Forelimb muscle (tissue), 1 donor: ENCODE measurements at places on chromosomes 5 and 9. TPM values are rescaled to one million over a fixed set of nuclear protein-coding genes. Genes with fewer than 3 reads are reported as not detected.

DNA sequence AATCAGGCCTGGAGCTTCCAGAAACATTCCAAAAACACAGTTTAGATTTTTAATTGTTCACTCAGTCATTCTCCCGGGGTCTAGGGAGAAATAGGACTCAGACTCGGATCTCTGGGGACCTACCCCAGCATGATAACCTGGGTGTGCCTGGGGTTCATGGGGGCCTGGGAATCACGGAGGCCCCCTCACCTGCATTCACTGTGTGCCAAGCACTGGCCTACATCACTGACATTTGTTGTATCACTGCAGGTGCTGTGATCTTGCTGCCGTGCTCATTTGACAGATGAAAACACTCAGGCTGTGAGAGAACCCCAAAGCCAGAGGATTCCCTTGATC lies 22.8 kb upstream of the ZBTB43 start:
- DNase-seq = no peak

DNA sequence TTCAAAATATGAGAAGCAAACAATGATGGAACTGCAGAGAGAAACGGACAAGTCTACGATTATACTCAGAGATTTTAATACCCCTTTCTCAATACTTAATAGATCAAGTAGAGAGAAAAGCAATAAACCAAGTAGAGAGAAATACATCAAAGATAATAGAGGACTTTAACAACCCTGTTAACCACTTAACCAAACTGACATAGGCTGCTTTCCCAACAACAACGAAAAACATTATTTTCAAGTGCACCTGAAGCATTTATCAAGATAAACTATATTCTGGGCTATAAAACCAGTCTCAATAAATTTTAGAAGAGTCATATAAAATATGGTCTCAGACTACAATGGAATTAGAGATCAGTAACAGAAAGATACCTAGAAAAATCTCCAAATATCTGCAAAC lies 67.4 kb downstream of the GNAQ start:
- no peak for DNase-seq

GRCh38 chr5:164651546-164652275 lies 1146.3 kb downstream of the MAT2B start:
- DNase-seq = no peak

DNA sequence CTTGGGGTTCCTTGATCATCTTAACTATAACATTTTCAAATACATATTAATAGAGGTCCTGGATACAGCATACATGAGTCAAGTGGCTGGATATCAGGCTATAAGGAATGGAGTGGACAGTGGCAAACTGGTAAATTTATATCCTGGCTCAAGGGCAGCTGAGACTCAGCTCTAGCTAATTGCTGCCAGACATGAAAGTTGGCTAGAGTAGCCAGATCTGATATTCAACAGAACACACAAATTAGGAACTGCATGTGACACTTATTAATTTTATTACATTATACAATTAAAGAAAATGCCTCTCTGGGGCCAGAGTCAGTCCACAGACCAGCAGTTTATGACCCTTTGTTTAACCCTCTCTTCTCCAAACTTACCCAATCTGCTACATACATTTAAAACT lies 206.5 kb downstream of the KCTD16 start:
- DNase-seq = no peak

DNA sequence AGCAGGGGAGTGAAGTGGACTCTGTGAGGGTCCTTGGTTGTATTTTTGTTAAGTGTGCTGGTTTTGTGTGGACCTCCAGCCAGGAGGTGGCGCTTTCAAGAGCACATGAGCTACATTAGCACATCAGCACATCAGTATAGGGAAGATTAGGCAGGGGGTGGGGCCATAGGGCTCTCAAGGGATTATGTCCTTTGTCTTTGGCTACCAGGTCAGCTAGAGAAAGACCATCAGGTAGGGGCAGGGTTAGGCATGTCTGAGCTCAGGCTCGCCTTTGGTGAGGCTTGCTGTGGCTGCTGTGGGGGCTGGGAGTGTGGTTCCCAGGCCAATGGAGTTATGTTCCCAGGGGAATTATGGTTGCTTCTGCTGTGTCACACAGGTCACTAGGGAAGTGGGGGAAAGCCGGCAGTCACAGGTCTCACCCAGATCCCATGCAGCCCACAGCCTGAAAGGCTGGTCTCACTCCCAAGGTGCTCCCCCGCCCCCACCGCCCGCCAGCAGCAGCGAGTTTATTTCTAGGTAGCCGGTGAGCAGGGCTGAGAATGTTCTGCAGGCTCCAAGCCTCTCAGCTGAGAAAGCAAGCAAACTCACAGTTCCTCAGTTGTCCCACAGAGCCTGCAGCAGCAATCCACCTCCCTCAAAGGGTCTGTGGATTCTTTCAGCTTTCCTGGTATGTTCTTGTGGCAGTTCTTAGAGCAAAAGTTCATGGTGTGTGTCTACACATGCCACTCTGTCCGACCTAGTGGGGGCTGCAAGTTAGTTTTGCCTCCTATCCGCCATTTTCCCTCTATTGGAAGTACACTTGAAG lies 13.7 kb downstream of the OR1J1 start:
- no peak for DNase-seq

DNA sequence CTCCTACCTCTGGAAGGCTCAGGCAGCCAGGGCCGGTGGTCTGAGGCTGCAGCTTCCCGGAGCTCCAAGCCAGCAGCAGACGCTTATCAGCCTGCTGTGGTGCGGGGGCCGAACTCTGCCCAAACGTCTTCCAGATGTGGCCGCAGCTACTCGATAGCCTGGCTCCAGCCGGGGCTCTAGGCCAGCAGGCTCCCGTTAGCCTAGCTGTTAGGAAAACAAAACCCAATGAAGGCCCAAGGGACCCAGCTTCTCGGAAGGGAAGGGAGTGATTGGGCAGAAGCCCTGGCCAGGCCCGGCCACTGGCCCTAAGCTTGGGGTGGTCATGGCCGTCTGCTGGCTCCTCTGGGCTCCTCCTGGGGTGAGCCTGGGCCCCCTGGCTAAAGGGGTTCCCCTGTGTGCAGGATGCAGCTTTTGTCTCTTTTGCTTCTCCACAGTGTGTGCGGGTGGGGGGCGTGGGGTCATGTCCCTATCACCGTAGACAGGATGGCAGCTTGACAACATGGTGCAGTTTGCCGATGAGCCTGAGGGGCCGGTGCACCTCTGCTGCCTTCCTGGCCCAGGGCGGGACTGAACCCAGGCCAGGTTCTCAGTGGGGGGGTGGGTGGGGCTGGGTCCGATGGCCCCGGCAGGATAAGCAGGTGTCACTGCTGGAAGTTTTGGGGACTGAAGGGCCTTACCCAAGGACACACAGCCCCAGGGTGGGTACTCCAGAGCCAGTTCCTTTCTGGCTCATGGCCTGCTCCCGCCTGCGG lies 18.7 kb downstream of the MYMK start:
- DNase-seq = no peak

- no peak for DNase-seq
Measured at GRCh38 chr9:86126998-86127972, 27.9 kb upstream of the GOLM1 start.

DNA sequence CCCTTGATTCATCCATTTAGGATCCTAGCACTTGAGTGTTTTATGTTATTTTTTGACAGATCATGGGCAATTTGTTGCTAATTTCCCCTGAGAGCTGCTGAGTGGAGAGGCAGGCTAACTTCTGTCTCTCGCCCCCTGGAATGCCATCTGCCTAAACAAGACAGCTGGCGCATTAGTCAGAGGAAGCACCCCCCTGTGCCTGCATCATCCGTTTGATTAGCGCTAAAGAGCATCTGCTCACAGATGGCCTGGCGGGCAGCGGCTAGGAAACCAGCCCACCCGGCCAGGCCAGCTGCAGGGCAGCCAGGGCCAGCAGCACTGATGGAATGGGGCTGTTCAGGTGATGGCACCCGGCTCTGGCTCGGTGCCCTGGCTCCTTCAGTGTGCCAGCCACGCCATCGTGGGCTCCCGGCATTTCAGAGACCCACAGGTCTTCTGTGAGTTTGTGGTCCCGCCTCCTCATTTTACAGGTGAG lies 22.9 kb upstream of the ASS1 start:
- DNase-seq = no peak

DNA sequence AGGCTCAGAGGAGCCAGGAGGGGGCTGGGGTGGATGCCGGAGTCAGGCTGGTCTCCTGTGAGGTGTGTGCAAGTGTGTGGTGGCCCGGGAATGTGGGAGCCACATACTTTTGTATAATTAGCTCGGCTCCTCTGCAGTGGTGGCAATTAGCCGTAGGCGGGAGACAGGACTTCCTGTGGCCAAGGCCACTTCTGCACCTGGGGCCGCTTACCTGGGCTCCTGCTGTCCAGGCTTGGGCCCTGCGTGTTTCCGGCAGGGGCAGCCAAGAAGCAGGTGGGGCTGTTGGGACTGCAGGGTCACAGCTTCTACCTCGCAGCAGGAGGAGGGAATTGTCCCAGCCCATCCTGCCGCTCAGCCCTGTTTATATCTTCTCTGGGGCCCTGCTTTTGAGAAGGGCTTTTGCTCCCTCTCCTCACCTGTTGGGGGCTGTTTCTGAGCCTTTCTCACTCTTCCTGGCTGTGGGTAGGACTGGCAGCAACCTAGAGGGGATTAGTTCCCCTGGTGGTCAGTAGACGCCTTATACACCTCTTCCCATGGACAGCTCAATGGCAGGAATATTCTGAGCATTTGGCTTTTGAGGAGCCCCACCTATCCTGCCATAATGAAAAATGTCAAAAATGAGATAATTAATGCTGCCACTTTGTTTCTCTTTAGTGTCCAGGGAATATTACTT lies 145.4 kb upstream of the PITX1 start:
- DNase-seq = no peak

DNA sequence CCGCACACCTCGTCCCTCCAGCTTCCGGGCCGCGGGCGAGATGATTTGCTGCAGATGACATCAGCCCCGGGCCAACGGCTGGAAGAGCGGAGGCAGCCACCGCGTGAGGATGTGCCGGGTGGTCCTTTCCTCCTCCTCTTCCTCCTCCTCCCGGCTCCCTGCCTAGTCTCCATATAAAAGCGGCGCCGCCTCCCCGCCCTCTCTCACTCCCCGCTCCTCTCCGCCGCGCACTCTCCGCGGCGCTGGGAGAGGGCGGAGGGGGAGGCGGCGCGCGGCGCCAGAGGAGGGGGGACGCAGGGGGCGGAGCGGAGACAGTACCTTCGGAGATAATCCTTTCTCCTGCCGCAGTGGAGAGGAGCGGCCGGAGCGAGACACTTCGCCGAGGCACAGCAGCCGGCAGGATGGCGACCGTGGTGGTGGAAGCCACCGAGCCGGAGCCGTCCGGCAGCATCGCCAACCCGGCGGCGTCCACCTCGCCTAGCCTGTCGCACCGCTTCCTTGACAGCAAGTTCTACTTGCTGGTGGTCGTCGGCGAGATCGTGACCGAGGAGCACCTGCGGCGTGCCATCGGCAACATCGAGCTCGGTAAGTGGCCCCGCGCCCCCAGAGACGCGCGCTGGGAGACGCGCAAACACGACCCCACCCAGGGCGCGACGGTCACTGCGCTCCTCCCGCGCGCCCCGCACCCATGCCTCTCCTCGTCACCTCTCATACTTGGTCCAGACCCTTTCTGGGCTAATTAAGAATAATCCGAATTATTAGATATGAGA lies at the start of gene MAP1B:
TSS of gene MAP1B (plus strand) at position 345 of the 770 bp plus-strand sequence. CDS start at position 402, 57 bp downstream.
- DNase-seq = no peak

GRCh38 chr9:110502842-110503241 lies 76.7 kb downstream of the SVEP1 start:
- no peak for DNase-seq

- no peak for DNase-seq
Measured at GRCh38 chr5:10295619-10296326, 11.9 kb downstream of the CMBL start.

DNA sequence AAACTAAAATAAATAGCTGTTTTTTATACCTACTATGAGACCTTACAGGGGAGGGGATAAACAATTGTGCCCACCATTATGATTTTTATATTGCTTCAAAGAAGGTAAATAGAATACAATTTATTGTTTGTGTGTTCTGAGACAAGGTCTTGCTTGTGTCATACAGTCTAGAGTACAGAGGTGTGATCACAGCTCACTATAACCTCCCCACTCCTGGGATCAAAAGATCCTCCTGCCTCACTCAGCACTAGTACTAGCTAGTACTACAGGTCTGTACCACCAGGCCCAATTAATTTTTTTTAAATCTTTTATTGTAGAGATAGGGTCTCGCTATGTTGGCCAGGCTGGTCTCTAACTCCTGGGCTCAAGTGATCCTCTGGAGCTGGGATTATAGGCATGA lies 11.3 kb downstream of the TLE1 start:
- no peak for DNase-seq

- DNase-seq = no peak
Measured at GRCh38 chr9:83698976-83699585, 8.7 kb downstream of the UBQLN1 start.

GRCh38 chr5:11531811-11532555 lies 372.3 kb downstream of the CTNND2 start:
- DNase-seq = no peak

- no peak for DNase-seq
Measured at GRCh38 chr5:96297867-96298266, 135.2 kb downstream of the PCSK1 start.

- no peak for DNase-seq
Measured at GRCh38 chr9:22203371-22204138, 194.4 kb upstream of the CDKN2B start.

DNA sequence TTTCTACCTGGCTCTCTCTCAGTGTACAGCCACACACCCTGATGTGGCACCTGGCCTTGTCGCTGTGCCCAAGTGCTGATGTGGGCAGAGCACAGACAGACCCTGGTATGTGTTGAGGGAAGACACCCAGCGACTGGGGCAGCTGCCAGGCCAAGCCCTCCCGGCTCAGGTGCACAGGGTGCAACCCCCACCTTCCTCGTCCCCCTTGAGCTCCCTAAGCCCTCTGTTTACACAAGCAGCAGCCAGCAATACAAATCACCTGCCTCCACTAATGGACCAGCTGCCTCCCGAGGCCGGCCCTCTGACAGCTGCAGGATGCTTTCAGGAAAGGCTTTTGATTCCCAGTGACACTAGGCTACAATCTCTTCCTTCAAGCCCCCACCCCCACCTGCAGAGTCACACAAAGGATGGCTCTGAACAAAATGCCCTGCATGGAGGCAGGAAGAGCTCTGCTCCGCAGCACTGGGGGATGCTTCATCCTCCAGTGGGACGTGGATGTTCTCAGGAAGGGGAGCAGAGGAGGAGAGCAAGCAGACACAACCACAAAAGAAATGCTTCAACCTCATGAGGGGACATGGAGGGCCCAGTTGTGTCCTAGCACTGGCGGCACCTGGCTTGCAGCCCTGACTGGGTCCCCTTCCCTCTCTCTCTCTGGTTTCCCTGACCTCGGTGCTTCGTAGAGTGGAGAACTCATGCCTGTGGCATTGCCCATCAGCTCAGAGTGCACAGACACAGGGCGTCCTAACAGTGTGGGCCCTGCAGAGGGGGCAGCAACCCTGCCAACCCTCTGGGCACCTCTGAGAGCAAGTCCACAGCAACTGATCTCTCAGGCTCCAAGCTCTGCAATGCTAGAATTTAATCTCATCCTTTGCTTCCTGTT lies 140.8 kb downstream of the BARX1 start:
- DNase-seq = no peak

GRCh38 chr9:19117039-19117716 lies 10.1 kb downstream of the PLIN2 start:
- no peak for DNase-seq

The TAS2R1 gene
- 0.32 TPM for polyA plus RNA-seq

The RELL2 gene
- 0.15 TPM for polyA plus RNA-seq

The KIF4B gene
- polyA plus RNA-seq = 0.06 TPM

The TMC1 gene
- polyA plus RNA-seq = 0.59 TPM

The IRX4 gene
- polyA plus RNA-seq = 1.3 TPM

The CD180 gene
- polyA plus RNA-seq = 0.92 TPM

The FBLL1 gene
- polyA plus RNA-seq = 0.86 TPM
